ENCODE measurements at places on chromosomes 12 and 14.

DNA sequence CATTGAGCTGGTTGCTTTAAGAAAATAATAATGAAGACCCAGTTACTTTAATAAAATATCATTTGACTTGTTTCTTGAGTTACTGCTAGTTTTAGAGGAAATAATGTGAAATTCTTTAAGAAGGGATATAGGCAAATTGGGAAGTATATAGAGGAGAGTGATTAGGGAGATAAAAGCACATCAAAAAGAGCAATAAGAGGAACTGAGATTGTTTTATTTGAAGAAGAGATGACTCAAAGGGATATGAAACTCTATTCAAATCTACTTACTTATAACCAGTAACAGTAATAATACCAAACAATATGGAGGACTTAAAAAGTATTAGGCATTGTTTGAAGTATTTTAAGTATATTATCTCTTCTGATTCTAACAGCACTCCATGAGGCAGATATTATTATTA lies 37.1 kb downstream of the LRRK2 start:
- DNase-seq = no peak

DNA sequence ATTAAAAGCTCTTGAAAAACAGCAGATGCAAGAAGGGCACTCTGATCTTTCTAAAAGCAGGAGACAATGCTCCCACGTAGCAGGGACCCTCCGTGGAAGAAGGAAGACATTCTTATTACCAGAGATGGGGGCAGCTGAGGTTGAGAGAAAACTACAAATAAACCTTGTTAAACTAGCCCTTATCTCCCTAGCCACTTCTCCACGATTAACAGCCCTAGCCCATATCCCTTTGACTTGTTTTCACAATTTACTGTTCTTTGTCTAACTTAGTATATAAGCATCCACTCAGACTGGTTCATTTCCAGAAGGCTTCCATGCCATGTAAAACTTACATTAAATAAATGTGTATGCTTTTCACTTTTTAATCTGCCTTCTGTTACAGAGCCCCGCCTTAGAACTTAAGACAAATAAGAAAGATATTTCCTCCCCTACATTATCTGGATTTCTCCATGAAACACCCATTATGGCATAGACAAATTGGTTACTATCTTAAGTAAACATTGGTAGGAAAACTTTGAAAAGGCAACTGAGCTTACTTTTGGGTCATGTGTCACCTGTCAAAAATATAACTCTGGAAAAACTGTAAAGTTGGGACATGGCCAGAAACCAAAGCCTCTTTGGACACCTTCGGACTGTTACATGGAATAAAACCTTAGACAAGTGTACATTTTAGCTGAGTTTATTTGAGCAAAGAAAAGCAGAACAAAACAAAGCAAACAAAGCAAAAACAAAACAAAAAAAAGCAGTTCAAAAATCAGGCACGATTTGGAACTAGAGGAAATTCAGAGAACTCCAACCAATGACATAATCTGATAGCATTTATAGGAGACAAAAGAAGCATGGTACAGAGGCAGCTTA lies 4.9 kb upstream of the RNASE1 start:
- no peak for DNase-seq

- DNase-seq = peak; percentile 80
These were observed 152.2 kb upstream of the SLC38A2 start for GRCh38 chr12:46524778-46525177.

DNA sequence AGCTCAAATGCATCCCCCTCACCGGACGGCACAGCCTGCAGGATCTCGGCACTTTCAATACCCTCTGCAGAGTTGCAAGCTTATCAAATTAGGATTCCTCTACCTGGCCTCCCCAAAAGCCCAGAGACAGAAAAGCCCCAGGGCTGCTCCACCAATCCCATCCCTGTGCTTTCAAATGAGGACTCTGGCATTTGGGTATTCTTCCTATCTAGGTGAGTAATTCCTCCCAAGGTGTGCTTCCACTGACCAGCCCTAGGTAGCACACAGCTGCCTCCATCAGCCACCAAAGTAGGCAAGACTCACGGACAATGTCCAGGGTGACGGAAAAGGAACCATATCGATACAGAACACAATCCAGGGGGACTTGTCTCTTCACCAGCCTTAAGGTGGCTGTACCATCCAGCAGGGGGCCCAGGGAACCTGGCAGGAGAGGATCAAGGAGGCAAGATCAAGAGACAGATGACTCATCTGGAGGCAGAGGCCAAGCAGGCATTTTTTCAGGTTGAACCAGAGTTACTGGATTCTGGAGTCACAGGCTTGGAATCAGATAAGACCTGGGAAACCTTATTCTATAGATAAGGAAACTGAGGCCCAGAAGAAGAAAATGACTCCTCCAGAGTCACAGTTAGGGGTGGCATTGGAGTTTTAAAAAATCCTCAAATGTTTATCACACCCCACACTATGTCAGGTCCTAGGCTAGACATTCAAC lies 9.9 kb downstream of the PMEL start:
- DNase-seq = peak; percentile 86

- DNase-seq = no peak
These were observed 268.7 kb upstream of the PDE3A start for GRCh38 chr12:20099395-20100183.

- peak; percentile 93 for DNase-seq
These were observed 309.3 kb downstream of the ITPR2 start for GRCh38 chr12:26523708-26524150.

GRCh38 chr12:54036620-54037359 lies 3.9 kb downstream of the HOXC5 start:
- DNase-seq = peak; percentile 89

DNA sequence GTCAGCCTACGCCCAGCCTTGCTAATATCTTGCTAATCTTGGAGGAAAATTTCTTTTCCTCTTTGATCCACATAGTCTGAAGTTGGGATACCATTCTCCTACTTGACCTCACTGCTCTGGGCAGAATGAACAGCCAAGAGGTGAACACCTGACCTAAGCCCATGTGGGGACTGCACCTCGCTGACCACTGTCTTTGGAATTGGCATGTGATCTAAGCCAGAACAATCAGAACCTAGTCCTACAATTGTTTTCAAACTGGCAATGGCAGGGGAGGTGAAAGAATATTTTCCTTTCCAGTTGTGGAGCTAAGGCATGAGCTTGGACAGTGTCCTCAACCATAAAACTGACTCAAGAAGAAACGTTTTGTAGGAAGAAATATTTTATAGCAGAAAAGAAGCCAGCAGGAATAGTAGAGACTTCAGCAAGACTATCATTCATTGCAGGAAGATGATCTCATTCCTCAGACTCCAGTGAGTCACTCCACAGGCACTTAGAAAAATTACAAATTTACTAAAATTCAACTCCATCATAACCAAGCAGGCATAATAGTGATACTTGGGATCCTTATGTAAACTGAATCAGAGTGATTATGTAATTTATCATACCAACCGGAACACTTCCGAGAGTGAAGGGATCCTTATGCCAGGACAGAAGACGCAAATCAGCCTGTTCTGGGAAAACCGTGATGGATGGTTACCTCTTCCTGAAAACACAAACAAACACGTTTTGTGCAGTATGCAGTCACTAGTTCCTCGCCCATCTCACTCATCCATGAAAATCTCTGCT lies 14.7 kb downstream of the PTPRO start:
- peak; percentile 74 for DNase-seq

DNA sequence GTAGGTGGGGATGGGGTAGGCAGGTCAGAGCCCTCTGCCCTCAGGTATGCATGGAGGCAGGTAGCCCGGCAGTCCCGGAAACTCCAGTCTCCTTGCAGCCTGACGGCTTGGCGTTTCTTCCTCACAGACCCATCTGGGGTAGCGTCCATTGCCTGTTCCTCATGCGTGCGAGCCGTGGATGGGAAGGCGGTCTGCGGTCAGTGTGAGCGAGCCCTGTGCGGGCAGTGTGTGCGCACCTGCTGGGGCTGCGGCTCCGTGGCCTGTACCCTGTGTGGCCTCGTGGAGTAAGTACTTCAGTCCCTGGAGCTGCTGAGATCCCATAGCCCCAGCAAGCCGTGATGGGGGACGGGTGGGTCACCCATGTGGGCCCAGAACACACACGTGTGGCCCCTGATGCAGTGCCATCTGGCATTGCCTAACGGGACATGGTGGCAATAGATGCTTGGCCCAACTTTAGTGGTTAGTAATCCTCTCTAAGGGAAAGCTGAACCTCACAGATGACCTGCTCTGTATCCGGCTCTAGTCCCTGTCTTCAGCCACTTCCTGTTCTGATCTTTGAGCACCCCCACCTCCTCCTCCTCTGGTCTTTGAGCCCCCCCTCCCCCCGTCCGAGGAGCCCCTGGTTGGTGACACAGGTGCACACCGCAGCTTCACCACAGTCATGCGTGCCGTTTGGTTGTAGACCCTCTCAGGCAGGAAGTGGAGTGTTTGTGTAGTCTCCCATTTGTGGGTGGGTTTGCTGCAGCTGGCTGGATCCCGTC lies 3.7 kb downstream of the SIVA1 start:
- no peak for DNase-seq

- DNase-seq = no peak
These were observed 11.6 kb downstream of the APPL2 start for GRCh38 chr12:105224399-105224798.

DNA sequence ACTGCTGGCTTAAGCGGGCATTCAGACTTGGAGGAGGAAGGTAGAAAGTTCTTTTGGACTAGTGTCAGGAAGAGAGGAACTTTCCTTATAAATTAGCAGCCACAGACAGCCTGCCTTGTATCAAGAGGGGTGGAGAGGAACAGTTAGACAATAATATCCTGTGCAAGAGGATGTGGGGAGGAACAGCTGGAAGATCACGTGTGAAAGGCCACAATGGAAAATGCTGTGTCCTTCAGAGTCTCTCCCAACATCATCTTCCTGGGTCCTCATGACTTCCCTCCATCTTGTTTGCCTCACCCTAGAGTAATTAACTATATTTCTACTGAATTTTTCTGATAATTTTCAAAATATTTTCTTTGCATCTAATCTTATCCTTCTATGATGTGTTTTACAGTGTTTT lies 117.4 kb downstream of the MGAT4C start:
- DNase-seq = no peak

DNA sequence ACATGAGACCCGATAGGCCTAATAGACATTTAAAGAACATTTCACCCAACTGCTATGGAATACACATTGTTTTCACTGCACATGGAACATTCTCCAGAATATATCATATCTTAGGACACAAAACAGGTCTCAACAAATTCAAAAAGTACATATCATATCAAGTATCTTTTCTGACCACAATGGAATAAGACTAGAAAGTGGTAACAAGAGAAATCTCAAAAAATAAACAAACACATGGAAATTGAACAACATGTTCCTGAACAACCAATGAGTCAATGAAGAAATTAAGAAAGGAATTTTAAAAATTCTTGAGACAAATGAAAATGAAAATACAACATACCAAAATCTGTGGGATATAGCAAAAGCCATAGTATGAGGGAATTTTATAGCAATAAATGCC lies 208.1 kb downstream of the PTPRO start:
- DNase-seq = no peak

DNA sequence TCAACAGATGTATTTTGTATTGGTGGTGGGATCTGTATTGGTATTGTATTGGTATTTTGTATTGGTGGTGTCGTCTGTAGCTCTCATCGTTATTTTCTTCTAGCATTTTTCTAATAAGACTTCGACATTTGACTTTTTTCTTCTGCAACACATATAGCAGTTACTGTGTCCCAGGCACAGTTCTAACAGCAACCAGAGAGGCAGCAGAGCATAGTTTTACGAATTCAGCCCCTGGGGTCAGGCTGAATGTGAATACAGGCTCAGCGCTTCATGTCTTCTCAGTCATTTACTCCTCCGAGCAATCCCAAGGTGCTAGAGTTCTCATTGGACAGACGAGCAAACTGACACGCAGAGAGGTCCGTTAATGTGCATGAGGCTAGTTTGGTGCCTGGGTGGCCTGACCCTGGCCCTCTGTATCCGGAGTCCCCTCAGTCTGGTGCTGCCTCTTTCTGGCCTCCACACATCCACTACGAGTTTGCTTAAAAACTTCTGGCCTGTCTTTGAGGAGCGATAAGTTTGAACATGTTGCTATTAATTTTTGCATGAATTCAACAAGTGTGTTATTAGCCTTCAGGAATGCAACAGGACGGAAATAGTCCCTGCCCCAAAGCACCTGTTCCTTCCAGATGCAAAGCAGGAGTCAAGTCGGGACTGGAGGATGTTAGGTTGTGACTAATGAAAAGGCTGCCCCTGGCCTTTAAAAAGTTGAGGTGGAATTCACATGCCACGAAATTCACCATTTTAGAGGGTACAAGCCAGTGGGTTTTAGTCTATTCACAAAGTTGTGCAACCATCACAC lies 87.0 kb downstream of the GLT1D1 start:
- DNase-seq = no peak

DNA sequence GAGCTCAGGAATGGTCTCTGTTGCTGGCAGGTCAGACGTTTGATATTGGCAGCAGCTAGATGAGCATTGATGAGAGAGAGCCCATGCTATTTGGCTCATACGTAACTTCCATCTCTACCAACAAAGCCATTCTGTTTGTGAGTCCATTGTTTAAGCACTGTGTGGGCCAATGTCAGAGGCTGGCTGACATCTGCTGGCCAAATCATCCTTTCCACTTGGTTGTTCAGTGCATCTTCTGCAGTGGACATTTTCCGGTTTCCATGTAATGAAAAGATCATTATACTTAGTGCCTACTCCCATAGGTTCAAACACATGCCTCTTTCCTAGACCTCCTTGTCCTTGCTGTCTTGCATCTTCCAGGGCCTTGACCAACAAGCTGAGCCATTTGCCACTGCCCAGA lies 59.2 kb downstream of the IFT81 start:
- DNase-seq = no peak

- DNase-seq = peak; percentile 44
These were observed 49.8 kb downstream of the NTS start for GRCh38 chr12:85923767-85924331.
